Spinal cord (tissue), 10 donors: ENCODE measurements at places on chromosomes 7 and 10. TPM values are rescaled to one million over a fixed set of nuclear protein-coding genes. Genes with fewer than 3 reads are reported as not detected.

- no peak overlapping the region for H3K27ac ChIP-seq
- peaks cover 7% of the 10 kb centered on the region for H3K4me1 ChIP-seq
- no peaks in the 10 kb centered on the region for H3K27me3 ChIP-seq
- no peak for DNase-seq
- no peak overlapping the region for H3K4me3 ChIP-seq
These were observed 37.1 kb upstream of the ATP6V0A4 start for GRCh38 chr7:138835087-138835486.

- no peaks in the 10 kb centered on the region for H3K4me1 ChIP-seq
- no peak overlapping the region for H3K27ac ChIP-seq
- H3K27me3 ChIP-seq, result no peaks in the 10 kb centered on the region
- no peak for DNase-seq
These were observed 269.6 kb downstream of the HTR7 start for GRCh38 chr10:90588222-90588621.

GRCh38 chr10:25555865-25556264 lies 378.2 kb upstream of the MYO3A start:
- no peak for DNase-seq
- no peaks in the 10 kb centered on the region for H3K27me3 ChIP-seq
- H3K4me1 ChIP-seq, result no peaks in the 10 kb centered on the region
- H3K36me3 ChIP-seq, result no peaks in the 10 kb centered on the region

GRCh38 chr10:30596013-30596412 lies 33.5 kb downstream of the LYZL2 start:
- H3K4me1 ChIP-seq, result peaks cover 22% of the 10 kb centered on the region
- H3K4me3 ChIP-seq, result no peak overlapping the region
- H3K36me3 ChIP-seq, result no peaks in the 10 kb centered on the region
- DNase-seq, result no peak
- no peak overlapping the region for H3K27ac ChIP-seq

- H3K36me3 ChIP-seq, result no peaks in the 10 kb centered on the region
- DNase-seq, result no peak
- H3K27me3 ChIP-seq, result no peaks in the 10 kb centered on the region
- H3K27ac ChIP-seq, result no peak overlapping the region
- H3K4me1 ChIP-seq, result no peaks in the 10 kb centered on the region
- H3K4me3 ChIP-seq, result no peak overlapping the region
These were observed 196.1 kb upstream of the PRSS1 start for GRCh38 chr7:142553216-142553615.

Gene SPDYE16
- total RNA-seq, result 0.28 TPM

Gene CTNNA3
- total RNA-seq, result 57.1 TPM
